RCC 7860 (cell line): ENCODE measurements at places on chromosomes 7 and 10.
A peak's percentile ranks its signal among the peaks of the same experiment; 100 is the strongest.

- DNase-seq = no peak
Observed at GRCh38 chr10:8128511-8128910, 74.0 kb downstream of the GATA3 start.

GRCh38 chr7:134396031-134396430 lies 62.9 kb downstream of the AKR1B1 start:
- DNase-seq = no peak

- DNase-seq = no peak
Observed at GRCh38 chr7:119572132-119572531, 700.8 kb upstream of the KCND2 start.

DNA sequence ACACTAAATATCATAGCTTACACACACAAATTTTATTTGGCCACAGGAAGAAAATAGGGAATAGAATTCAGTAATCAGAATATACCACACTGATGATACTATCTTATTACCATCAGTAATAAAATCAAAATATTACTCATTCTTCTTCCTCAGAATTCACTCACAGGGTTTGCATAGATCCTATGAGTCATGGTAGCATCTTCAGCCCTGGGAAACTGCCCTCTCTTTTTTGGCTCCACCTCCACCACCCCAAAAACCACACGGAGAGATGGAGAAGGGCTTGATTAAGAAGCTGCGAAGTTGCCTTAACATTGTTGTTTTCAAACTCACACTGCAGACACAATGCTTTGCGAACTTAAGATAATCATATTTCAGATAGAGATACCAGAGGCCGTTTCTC lies 154.1 kb upstream of the AHR start:
- peak; percentile 25 for DNase-seq

GRCh38 chr10:33476757-33477273 lies 142.3 kb upstream of the NRP1 start:
- no peak for DNase-seq

DNA sequence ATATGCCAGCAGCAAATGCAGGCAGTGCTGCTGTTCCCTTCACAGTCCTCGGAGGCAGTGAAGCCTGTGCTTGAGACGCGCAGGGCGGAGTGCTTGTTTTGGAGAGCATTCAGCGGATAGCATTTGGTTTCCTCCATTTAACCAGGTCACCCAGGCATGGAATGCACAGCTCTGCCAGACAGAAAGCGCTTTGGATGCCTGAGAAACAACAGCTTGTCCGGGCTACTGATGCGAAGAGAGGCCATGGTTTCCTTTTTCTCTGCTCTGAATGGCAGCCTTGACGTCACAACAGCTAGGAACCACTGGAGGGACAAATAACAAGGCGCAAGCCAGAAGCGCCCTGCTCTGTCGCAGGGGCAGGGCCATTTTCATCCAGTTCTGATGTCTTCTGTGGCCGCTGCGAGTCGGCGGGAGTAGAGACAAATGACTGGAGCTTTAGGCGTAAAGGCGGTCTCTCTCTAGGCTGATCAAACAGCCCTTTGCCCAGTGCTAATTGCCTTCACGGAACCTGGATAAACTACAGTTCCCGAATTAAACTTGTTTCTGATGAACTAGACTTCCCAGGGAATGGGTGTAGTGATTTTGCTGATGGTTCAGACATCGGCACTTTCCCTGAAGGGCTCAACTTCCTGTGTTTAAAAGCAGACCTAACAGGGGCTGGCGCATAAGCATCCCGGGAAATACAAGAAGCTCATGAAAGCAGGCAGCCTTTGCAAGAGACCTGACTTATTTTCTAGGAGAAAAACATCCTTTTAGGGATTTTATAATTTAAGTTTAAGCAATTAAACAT lies 187.6 kb upstream of the KLF14 start:
- DNase-seq = peak; percentile 94

GRCh38 chr7:131302876-131303707 lies 24.6 kb upstream of the MKLN1 start:
- peak; percentile 31 for DNase-seq

- DNase-seq = peak; percentile 31
Observed at GRCh38 chr7:127347567-127348246, 44.8 kb downstream of the ZNF800 start.

DNA sequence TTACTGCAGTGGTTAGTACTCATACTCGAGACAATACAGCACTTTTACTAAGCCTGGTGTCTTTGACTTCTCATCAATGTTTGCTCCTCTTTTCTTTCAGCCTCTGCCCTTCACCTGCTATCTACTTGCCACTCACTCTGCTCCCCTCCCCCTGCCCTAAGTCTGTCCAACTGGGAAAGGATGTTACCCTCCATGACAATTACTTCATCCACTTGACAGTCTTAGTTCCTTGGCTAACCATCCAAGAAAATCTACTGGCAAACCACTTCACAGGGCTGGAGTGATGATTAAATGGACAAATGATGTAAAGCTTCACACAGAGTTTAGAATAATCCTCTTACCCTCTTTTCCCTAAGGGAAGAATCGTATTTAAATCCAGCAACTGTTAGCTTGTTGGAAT lies 8.2 kb upstream of the DLD start:
- DNase-seq = no peak

DNA sequence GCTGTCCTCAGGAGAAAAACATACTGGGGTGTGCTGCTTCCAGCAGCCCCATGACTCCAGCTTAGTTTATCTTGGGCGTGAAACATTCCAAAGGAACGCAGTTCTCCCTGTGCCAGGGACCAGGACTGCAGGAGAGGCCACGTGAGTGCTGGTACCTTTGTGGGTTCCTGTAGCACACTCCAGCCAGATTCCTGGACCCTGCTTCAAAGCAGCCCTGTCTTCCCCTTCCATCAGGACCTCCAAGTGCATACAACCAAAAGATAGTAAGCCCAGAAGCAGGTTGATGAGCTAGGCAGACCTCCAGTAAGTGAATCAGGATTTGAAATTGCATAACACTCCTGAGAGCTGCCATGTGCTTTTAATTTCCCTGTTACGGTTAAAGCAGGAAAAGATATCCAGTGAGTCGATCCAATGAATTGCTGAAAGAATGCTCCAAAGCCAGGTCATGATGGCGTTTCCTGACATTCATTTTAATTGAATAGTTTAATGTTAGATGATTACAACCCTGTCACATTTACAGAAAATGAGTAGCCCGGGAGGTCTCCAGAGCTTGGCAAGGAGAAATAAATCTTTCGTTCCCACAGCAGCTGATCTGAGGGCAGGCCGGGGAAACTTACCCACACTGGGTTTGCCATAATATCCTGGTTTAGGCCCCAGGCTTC lies 38.9 kb upstream of the CPXM2 start:
- no peak for DNase-seq

DNA sequence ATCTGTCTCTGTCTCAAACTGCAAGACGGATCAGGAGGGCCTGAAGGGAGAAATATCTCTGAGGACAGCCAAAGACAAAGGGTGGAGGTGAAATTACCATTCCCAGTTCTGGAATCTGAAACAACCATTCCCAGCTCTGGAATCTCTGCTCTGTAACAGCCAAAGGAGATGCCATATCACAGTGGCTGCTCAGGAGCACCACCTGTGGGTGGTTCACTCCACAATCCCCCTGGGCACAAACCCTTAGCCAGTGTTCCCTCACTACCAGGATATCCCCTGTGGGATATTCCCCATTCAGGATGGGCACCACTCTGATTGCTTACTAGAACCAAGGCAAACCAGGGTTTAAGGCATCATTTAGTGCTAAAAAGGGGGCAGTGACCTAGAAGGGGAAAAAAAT lies 199.0 kb downstream of the HTR7 start:
- DNase-seq = no peak

DNA sequence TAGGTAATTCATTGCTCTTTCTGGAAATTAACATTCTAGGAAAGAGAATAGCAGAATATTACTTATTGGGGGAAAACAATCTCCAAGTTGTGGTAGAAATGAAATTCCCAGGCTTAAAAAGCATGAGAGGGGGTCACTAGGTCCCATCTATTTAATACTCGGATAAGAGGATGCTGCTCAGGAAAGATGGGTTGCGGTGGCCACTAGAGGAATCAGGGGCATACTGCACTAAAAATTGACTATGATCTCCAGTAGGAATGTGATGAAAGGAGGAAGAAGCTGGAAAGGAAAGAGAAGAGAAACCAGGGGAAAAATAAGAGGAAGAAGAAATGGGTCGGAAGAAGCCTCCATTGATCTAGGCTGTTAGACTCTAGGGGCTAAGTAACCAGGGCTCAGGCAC lies 192.8 kb downstream of the GPAM start:
- DNase-seq = no peak

DNA sequence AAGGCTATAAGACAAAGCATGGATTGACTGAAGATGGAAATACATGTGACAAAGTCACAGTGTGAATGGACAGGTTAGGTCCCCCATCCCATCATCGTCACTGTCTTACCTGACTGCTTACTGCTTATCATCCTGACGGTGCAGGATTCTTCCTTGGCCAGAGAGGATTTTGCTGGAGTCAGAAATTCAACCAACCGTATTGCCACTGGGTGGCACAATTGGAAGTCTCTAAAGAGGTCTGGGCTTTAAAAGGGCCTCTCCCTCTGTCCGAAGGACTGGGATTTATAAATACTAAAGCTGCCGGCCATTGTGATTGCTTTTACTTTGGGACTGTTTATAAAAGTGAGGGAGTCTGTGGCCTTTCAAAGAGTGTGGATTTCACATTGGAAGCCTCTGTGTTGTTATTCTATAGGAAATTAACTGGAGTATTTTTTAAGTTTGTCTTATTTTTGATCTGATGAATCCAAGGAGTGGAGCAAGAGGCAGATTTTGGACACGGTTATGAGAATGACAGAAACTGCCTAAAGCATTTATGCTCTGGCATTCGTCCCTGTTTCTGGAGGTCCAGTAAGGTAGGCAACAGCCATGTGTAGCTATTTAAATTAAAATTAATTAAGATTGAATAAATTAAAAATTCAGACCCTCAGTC lies 113.3 kb upstream of the CREB5 start:
- peak; percentile 58 for DNase-seq

DNA sequence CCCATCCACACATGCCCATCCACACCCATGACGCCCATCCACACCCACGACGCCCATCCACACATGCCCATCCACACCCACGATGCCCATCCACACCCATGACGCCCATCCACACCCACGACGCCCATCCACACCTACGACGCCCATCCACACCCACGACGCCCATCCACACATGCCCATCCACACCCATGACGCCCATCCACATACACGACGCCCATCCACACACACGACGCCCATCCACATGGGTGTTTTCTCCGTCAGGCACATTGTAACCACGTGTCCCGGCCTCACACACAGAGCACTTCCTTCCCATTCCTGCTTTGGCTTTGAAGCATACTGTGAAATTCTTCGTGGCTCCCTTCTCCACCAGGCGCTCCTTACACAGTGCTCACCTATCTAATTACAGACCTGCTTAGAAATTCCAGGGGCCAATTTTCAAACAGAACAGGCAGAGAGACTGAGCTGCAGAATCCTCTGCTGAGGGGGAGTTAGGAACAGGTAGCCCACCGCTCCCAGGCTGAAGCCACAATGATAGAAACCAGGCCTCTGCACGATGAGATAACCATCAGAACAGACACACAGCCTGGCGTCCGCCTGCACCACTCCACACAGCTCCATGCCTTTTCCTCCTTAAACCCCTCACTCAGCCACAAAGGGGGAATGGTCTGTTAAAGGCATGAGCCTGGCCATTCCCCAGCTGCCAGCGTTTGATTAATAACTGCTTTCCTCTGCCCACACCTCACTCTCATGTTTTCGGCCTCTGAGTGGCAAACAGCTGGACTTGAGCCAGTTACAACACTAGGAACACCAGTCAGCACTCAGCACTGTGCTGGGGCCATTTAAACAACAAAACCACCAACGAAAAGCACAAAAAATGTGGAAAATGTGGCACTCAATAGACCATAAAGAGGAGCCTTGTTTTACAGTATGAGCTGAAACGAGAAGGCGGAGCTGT lies 501.6 kb downstream of the PTPRN2 start:
- no peak for DNase-seq

DNA sequence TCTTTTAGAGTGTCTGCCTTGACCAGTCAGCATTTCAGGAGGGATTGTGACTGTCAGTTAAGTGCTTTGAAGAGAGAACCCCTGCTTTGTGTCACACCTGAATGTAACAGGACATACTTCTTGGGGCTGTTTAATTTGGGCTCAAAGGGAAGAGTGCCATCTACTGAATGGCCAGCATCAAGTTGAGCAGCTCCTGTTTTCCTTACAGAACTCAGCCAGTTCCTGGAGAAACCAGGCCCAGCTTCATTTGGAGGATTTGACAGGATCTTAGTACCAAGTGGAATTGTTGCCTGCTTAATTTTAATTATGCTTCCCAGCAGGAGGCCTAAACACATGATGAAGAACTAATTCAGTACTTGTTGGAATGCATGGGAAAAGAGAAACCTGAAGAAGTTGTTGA lies 8.3 kb downstream of the ADD3 start:
- DNase-seq = no peak

- no peak for DNase-seq
Observed at GRCh38 chr10:56836659-56837058, 475.6 kb upstream of the ZWINT start.

- no peak for DNase-seq
Observed at GRCh38 chr10:73979809-73980433, 18.0 kb upstream of the VCL start.

DNA sequence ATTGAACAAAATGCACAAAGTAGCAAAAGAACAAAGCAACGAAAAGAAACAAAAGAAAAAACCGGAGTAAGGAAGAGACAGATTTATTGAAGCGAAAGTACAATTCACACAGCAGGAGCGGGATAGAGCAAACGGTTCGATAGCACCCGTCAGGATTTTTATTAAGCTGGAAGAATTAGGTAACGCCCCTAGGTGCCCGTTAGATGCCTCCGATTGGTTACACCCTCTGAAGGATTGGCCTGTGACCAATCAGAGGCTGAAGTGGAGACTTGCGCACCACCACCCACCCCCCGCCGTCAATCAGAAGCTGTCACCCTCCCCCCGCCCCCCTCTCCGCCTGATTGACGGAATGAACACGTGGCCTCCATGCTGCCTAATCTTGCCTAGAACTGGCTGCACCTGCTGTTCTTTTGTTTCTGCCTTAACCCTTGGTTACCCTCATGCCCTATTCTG lies 16.8 kb downstream of the OCM2 start:
- no peak for DNase-seq

DNA sequence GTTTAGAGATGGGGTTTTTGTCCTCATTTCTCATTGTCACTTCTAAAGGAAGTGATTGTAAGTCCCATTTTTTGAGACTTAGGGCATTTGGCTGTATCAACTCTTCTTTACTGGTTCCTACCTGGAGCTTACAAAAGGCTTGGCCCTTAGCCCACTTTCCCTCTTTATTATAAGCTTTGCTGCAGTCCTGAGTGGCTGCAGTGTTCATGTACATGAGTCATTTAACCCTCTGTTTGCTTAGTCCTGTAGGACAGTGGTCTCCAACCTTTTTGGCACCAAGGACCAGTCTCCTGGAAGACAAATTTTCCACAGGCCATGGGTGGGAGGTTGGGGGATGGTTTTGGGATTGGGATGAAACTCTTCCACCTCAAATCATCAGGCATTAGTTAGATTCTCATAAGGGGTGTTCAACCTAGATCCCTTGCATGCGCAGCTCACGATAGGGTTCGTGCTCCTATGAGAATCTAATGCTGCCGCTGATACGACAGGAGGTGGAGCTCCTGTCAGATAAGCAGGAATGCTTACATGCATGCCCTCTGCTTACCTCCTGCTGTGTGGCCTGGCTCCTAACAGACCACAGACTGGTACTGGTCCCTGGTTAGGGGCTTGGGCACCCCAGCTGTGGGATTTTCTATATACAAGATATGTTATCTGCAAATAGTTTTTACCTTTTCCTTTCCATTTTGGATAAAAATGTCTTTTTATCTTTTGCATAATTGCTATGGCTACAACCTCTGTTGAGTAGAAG lies 99.7 kb downstream of the CCSER2 start:
- DNase-seq = no peak

GRCh38 chr10:128896963-128897362 lies 570.1 kb upstream of the MGMT start:
- no peak for DNase-seq

- DNase-seq = no peak
Observed at GRCh38 chr7:151448261-151449252, 8.6 kb upstream of the CRYGN start.
